ENCODE measurements at places on chromosomes 7 and 10.

- DNase-seq: no peak
Observed at GRCh38 chr10:86164174-86164774, 202.3 kb downstream of the GRID1 start.

- peak; percentile 70 for DNase-seq
Observed at GRCh38 chr10:344582-345200, 209.4 kb downstream of the ZMYND11 start.

DNA sequence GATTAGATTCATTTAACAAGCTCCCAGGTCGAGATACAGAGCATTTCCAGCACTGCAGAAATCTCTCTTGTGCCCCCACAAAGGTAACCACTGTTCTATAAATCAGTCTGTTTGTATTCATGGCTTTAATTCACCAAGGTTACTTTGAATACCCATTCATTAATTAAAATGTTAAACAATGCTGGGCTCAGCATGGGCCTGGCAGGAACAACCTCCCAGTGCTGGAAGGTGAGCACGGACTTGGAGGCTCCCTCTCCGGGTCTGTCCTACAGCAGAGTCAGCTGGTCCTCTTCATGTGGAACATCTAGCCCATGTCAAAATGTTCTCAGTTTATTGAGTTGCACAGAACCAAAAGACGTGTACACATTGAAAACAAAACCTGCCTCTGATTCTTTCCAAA is 15.6 kb upstream of the EFCAB10 start:
- no peak for DNase-seq

DNA sequence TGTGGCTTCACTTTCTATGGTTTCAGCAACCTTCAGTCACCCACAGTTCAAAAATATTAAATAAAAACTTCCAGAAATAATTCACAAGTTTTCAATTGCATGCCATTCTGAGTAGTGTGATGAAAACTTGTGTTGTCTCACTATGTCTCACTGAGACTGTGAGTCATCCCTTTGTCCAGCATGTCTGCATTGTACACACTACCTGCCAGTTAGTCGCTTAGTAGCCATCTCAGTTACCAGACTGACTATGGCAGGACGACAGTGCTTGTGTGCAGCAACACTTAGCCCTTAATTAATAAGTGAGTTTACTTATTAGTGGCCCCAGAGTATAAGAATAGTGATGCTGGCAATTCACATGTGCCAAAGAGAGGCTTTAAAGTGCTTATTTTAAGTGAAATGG is 22.5 kb downstream of the CCDC186 start:
- no peak for DNase-seq

DNA sequence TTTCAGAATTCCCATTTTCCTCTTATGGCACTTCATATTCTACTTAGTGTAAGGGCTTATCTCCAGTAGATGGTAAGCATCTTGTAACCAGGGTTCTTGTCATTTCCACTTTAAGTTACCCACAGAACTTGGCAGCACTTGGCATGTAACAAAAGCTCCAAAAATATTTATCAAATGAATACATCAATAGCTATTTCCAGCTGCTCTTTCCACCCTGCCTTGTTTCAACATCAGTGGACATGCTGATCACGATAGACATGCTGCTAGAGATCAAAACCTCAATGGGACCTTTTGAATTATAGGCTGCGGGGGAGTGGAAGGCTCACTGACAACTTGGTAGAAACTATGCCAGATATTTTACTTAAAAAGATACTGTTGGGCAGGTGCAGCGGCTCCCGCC is 32.9 kb downstream of the HOXA1 start:
- no peak for DNase-seq

GRCh38 chr10:17061418-17061817 is 68.2 kb downstream of the CUBN start:
- no peak for DNase-seq

DNA sequence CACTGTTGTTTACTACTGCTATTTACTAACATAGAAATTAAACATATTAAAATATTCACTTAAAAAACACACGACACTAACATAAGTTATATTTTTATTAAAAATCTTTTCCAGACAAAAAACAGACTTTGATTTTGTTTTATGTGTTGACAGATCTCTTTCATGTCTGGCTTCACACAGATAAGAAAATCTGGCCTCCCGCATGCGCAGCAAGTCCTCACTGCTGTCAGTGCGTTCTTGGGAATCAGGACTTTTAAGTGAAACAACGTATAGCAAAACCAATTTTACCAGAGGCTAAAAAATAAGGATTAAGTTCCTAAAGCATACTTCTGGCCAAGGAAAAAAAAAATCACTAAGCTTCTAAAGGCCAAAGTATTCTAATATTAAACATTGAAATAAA is 1.2 kb upstream of the IDI1 start:
- no peak for DNase-seq

DNA sequence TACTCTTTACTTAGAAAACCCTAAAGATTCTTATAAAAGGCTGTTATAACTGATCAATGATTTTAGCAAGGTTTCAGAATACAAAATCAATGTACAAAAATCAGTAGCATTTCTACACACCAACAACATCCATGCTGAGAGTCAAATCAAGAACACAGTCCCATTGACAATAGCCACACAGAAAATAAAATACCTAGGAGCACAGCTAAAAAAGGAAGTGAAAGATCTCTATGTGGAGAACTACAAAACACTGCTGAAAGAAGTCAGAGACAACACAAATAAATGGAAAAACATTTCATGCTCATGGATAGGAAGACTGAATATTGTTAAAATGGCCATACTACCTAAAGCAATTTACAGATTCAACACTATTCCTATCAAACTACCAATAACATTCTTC is 427.0 kb downstream of the KCNMA1 start:
- DNase-seq: no peak

- no peak for DNase-seq
Observed at GRCh38 chr10:102065561-102066398, 631 bp downstream of the HPS6 start.

DNA sequence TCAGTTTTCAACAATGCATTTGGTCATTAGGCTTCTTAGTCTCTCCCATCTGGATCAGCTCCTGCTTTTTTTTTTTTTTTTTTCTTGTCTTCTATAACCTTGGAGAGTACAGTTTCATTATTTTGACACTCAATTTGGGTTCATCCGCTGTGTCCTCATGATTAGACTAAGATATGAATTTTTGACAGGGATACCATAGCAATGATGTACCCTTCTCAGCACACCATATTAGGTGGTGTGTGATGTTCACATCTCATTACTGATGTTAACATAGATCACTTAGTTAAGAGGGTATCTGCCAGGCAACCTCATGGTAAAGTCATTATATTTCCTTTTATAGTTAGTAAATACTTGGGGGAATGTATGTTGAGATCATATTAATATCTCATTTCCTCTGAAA is 445.5 kb upstream of the IGFBP3 start:
- DNase-seq: no peak

- no peak for DNase-seq
Observed at GRCh38 chr10:43013065-43013464, 63.8 kb upstream of the RET start.

DNA sequence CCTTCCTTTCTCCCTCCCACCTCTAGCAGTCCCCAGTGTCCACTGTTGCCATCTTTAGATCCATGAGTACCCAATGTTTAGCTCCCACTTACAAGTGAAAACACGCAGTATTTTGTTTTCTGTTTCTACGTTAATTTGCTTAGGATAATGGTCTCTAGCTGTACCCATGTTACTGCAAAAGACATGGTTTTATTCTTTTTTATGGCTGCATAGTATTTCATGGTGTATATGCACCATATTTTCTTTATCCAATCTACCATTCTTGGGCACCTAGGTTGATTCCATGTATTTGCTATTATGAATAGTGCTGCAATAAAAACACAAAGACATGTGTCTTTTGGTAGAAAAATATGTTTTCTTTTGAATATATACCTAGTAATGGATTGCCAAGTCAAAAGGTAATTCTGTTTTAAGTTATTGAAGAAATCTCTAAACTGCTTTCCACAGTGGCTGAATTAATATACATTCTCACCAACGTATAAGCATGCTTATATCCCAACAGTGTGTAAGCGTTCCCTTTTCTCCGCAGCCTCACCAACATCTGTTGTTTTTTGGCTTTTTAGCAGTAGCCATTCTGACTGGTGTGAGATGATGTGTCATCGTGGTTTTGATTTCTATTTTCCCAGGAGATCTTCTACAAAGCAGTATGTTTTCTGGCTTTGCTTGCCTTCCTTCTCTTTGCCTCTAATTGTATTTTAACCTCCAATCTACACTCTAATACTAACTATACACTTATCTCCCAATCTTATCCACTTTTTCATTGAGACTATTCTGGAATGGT is 179.5 kb upstream of the PHF14 start:
- DNase-seq: no peak

DNA sequence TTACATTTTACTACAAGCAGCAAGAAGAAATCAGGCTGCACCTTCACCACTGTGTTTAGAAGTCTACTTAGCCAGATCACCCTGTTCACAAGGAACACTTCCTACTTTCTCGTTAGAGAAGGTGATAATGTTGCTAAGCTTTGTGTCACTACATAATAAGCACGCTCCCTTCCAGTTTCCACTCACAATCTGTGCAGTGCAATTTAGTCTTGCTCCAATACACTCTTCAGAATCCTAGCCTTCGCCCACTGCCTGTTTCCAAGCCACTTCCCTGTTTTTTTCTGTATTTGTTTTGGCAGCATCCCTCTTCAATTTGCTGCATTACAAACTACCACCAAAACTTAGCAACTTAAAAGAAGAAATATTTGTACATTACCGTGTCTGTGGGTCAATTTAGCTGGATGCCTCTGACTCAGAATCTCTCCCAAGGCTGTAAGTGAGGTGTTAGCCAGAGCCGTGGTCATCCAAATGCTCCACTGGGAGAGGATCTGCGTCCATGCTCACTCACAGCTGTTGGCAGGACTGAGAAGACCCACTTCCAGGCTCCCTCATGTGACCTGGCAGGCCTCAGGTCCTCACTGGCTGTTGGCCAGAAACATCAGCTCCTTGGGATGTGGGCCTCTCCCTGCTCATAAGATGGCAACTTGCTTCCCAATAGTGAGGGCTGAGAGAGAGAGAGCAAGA is 110.4 kb downstream of the PON1 start:
- DNase-seq: peak; percentile 41

GRCh38 chr10:132691711-132692153 is 94.2 kb downstream of the NKX6-2 start:
- DNase-seq: peak; percentile 64

DNA sequence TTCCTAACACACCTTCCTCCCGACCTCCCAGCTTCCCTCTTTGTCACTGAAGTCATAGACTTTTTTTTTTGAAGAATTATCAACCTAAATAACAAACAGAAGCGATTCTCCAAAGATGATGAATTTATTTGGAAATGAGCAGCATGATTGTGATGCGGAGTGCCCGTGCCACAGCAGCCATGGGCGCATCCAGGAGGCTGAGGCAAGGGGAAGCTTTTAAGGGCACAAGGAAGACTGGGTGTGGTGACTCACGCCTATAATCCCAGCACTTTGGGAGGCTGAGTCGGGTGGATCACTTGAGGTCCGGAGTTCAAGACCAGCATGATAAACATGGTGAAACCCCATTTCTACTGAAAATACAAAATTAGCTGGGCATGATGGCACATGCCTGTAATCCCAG is 16.2 kb upstream of the GIMAP8 start:
- no peak for DNase-seq

DNA sequence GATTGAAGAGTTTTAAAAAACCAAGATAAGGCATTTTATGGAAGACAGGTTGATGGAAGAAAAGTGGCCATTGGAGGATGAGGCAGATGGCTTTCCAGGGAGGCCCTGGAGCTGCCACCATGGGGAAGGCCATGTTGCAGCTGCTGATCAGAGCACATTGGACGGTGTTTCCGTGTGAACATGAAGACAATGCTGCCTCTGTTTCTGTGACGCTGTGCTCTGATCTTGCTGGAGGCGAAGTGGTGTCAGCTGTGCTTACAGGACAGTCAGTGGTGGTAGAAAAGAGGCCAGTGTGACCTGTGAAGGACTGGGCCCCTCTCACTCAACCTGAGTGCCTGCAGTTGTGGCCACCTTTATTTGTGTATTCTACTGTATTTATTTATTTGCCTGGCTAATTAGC is 132.9 kb downstream of the FAM204A start:
- DNase-seq: no peak

- no peak for DNase-seq
Observed at GRCh38 chr7:141354251-141354650, 197.0 kb upstream of the AGK start.

DNA sequence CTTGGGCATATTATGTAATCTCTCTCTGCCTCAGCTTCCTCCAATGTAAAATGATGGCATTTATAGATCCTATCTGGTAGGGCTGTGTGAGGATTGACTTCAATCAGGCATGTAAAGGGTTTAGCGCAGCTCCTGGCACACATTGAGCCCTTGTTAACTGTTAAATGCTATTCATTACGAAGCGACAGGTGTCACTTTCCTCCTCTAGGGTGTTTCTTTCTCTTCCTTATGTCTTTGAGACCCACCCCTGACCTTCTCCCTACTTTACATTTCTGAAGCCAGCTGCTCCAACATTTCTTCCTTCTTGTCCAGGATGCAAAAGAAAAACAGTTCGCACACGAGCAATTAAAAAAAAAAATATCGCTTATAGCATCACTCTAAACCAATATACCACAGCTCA is 5.7 kb upstream of the R3HCC1L start:
- DNase-seq: no peak

GRCh38 chr10:78523453-78523852 is 489.8 kb downstream of the RPS24 start:
- no peak for DNase-seq

GRCh38 chr10:2925631-2926030 is 141.7 kb upstream of the PFKP start:
- DNase-seq: peak; percentile 84

- no peak for DNase-seq
Observed at GRCh38 chr10:12782537-12782936, 219.0 kb downstream of the CCDC3 start.
